Activated CD8-positive, alpha-beta memory T cell treated with anti-CD3 and anti-CD28 coated beads for 4 hours (primary cell): ENCODE measurements at places on chromosomes 12 and 14.

GRCh38 chr12:25553098-25553497 lies at the start of gene LMNTD1:
LMNTD1 (minus strand) TSS chr12:25553283; CDS start chr12:25552959, 324 bp downstream.
- no peak for DNase-seq

DNA sequence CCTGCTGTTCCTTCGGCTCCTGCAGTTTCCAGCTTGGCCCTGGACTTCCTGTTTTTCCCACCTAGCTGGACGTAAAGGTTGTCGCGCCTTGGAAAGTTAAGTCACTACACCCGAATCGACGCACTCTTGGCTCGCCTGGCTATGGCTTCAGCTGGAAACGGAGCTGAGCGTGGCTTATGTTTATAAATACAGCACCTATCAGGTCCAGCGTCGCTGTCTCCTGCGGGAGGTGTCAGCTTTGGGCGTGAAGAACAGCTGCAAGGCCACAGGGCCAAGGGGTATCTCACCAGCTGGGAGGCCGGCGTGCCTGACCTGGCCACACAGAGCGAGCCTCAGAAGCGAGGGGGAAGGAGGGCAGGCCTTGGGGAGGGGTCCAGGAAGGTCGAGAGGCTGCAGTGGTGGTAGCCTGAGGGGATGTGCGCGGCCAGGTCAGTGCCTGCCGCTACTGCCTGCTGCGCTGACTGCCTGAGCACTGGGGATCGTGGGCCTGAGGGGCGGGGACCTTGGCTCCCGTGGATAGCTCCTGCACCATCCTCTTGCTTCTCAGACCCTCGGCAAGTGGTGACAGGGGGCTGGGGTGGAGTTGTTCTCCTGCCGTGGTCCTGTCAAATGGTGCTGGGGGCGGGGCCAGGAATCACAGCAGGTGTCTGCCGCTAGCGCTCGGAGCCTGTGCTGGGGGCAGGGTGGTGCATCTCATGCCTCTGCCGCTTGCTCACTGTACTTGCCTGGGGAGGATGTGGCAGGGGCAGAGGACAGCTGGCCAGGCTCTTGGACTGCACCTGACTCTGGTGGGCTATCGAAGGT lies 12.5 kb downstream of the PACS2 start:
- DNase-seq, result no peak

DNA sequence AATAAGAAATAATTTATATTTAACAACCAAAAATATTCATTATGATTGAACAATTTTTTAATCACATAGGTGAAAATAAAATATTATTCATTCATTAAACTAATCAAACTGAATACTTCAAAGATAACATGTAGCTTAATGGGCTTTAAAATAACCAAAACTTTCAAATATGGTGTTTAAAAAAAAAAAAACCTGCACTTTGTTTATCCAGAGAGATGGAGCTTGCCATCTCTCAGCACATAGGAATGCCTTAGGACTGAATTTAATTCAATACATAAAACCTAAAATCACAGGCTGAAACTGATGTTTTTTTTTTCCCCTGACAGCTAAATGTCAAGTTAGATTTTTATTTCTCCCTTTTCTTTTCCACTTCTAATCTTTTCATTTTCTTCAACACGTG lies 14.4 kb upstream of the CCER1 start:
- DNase-seq, result no peak

DNA sequence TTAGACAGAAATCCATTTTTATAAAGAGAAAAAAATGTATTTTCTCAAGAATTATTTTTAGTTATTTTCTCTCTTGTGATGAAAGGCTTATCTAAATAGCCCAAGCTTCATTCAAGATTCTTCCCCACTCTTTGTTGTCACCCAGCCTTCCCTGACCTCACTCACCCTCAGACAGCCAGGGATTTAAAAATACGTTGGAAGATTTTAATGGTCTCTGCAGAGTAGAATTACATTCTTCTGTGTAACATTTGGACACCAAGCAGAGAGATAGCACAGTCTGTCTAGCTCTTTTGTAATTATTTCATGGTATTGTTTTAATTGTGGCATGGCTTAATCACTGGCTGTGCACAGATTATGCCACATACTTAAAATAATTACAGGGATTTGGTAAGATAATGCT lies 130.3 kb downstream of the IGF1 start:
- DNase-seq, result no peak

GRCh38 chr12:67649261-67649569 lies 670 bp downstream of the DYRK2 start:
- DNase-seq, result no peak

DNA sequence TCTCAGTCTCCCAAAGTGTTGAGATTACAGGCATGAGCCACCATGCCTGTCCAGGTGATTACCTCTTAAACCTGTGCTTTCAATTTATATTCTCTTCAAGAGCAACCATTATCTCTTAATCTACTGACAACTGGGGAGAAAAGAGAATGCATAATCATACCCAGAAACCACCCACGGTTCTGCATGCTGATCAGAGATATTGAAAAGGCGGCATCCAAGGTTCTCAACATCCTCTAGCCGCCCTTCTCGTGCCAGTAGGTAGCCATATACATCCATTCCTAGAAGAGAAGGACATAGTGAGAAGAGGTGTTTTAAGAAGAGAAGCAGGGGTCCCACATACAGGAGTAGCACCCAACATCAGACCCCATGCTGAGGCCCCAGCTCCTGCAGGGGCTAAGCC lies 20.8 kb downstream of the ANAPC7 start:
- DNase-seq, result no peak

GRCh38 chr14:23101213-23101970 lies 3.4 kb downstream of the CIROP start:
- DNase-seq, result no peak

DNA sequence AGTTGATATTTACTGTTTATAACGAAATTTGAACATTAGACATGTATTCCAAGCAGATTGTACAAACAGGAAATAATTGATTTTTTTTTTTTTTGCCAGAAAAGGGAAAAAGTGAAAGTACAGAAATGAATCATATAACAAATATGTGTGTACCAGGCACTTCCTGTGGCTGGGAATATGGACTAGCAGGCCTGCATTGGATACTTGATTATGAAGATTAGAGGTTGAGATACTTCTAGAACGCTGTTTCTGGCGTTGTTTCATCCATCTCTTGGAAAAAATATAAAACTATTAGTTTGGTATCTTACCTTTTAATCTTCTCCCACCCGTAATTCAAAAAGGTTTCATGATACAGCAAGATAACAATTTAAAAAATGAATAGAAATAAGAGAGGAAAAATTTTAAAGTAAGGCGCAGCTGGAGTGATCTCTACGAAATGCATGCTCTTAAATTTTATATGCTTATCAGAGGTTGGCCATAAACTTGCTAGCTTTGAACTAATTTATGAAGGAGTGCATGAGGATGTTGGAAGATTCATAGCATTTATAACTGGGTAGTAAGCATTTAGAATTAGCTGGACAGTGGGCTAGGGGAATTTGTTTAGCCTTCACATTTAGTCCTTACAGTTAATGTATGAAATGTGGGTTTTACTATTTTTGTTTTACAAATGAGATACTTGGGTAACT lies 90.8 kb downstream of the AEBP2 start:
- DNase-seq, result no peak

DNA sequence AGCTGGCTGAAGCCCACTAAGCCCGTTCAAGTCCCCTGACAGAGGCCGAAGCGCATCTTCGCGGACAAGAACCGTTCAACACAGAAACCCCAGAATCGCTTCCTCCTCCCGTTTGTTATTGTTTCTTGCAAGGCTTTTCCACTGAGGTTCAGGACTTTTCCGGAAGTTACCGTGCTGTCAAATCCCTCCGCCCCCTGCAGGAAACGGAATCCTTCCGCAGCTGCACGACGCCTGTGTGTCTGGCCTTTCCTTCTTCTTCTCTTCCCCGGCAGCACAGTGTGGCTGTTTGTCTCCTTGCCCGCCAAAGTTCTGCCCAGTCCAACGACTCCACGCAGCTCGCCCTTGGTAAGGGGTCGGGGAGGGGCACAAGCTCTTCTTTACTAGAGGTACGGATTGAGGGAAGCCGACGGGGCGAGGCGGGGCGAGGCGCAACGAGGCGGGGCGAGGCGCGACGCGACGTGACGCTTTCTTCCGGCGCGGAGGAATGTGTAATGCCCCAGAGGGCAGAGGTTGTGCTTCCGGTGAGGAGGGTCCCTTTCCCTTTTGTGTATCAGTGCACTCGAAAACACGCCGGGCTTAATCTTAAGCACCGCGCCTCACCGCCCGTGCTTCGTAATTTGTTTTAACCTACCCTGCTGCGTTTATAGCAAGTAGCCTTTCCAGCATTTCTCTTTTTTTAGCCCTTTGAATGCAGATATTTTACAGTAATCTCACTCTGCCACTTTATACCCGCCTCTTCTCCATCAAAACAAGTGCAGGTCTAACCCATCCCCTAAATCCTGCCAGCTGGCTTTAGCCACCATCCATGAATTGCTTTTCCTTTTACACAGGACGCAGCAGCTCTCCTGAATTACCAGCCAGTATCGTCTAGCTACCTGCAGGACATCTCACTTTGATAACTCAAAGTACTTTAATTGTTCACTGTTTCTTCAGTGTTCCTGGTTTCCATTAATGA lies at the start of gene KDM5A:
Gene KDM5A (minus strand): TSS at position 179 of the 955 bp plus-strand sequence. CDS start 229 bp downstream, outside the sequence.
- DNase-seq, result peak; percentile 83

DNA sequence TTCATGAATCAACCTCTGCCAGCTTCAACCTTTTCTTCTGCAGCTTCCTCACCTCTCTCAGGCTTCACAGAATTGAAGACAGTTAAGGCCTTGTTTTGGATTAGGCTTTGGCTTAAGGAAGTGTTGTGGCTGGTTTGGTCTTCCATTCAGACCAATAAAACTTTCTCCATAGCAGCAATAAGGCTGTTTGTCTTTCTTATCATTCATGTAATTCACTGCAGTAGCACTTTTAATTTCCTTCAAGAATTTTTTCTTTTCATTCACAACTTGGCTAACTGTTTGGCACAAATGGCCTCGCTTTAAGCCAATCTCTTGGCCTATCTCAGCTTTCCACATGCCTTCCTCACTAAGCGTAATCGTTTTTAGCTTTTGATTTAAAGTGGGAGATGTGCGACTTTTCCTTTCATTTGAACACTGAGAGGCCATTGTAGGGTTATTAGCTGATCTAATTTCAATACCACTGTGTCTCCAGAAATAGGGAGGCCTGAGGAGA lies 229.5 kb downstream of the IPO8 start:
- no peak for DNase-seq

DNA sequence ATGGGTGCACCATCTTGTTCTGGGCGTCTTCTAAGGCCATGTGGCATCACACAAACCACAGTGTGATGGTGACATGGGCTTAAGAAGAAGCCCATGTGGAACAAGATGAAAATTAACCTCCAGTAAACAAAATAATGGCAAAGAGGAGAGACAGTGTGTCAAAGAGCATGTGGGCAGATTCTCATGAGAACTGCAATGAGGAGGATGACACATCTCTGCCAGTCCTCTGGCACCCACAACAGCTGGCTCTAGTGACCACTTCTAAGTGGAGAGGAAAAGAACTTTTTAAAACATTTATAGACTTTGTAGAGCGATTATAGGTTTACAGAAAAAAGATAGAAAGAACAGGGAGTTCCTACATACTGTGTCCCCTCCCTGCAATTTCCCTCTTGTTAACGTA lies 401.4 kb downstream of the ATP23 start:
- no peak for DNase-seq

DNA sequence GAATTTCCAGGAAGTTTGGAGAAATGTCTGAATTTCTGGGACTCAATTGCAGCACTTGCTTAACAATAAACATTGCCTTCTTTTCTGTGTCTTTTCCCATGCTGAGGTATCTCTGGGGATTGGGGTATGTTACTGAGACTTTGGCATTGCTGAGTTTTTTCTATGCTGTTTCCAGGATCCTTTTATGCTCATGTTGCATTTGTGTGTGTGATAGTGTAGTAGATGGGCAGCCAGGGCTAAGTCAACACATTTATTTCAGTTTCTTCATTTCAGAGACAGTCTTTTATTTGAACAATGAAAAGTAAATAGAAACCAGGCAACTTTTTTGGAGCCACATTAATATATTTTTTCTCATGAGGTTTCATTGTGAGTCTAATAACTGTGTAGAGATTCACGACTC lies 1160.3 kb upstream of the TMEM132C start:
- DNase-seq, result no peak

GRCh38 chr12:48542300-48542928 lies 17.0 kb downstream of the OR8S1 start:
- no peak for DNase-seq

DNA sequence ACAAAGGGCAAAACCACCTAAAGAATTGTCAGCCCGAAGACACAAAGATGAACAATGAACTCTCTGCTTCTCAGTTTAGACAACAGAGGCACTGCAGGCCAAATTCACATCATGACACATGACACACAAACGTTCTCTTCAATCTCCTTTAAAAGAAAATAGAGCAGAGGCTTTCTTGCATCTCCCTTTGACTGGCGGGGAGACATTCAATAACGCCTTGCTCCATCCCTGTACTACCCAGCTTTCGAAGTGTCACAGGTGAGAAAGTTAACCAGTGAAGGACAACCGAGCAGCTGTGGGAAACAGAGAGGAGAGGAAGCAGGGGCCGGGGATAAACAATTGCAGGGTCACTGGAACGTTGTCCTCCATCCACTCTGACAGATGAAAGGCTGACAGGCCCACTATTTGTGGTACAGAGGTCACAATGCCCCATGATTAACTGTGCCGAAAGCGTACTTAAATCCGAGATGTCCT lies 130.8 kb downstream of the PHLDA1 start:
- no peak for DNase-seq

- no peak for DNase-seq
Observed at GRCh38 chr12:20040831-20041230, 327.5 kb upstream of the PDE3A start.

DNA sequence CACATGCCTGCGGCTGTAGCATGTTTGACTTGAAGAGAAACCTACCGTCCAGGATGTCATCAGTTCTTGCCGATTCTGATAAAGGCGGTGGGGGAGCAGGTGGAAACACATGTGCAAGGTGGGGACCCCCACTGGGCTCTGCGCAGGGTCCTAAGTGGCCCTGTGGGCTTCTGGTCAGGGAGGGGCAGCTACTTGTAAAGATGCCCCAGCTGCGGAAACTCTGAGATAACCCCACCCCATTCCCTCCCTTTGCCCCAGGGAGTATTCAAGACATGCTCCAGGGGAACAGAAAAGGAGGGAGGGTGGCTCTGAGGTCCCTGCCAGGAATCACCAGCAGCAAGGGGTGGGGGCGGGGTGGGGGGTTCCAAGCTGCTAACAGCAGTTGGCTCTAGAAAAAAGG lies 67.6 kb downstream of the PIWIL1 start:
- DNase-seq, result no peak
